GM06990 (cell line): ENCODE measurements at places on chromosomes 7 and 10.

DNA sequence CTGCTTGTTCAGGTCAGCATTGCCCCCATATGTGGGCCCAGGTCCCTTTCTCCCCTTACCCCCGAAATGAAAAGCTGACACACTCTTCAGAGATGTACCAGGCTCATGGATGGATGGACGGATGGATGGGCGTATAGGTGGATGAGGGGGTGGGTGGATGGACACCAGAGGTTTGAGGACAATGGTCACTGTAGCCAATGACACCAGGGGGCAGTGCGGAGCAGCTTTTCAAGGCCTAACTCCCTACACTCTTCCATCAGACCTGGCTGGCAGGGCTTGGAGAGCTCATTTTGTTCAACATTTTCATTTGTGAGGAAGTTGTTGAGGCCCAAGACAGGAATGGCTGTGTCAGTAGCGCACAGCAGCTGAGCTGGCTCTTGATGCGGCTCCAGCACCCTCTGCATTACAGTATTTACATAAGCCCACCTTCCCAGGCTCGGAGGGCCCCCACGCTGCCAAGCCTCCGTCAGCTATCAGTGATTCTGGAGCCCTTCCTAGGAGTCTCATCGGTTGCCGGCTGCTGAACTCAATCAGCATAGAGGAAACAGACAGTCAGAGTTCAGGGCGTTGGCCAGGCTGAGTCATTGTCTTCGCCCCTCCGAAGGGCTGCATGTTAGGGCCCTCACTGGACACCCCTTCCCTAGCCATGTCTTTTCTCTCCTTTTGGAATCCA lies 11.6 kb upstream of the FFAR4 start:
- no peak for DNase-seq

- no peak for DNase-seq
Observed at GRCh38 chr10:132958883-132959558, 16.7 kb upstream of the CFAP46 start.

- DNase-seq = no peak
Observed at GRCh38 chr7:106592282-106593027, 68.5 kb downstream of the CCDC71L start.

DNA sequence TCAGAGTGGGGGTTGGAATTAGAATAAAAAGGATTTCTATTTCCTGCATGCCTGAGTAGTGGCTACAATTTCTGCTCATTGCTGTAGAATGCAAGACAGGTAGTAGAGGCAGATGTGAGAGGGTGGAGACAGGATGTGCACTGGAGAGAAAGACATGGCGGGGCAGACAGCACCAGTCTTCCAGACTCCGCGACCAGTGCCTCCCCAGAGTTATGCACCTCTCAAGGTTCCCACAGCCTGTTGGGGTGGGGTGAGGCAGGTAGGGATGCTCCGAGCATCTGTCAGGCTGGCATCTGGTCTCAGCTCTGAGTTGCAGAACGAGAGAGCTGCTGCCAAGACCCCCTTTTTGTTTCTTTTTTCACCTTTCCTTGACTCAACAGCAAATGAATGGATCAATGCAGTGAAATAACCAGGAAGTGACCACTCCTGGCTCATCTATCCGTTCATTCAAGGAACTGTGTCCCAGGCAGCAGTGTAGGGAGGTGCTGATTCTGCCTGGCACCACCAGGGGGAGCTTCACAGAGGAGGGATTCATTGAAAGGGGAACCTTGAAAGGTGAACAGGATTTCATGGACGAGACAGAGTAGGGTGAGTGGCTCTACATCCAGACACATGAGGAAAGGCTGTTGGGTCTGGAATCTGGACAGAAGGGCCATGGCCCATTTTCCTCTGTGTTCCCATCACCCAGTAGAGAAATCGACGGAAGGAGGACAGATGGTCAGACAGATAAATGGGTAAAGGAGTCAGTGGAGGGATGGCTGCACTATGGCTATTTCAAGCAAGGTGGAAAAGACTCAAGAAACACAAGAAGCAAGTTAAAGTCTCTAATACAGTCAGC lies 17.2 kb upstream of the SLC18A3 start:
- DNase-seq = no peak

DNA sequence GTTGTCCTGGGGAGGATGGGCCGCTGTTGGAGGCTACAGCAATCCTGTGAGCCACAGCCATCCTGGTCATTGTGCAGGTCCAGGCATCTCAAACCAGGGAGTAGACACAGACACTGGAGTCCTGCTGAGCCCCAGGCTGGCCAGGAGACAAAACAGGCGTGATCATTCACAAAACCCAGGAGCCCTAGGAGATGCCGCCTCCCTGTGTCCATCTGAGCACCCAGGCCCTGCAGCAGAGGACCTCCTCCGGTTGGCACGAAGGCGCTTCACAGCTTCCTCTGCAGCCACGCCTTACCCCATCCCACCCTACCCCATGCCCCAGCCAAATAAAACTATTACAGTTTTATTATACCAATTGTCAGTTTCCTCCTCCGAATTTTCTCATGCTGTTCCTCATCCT lies 183.6 kb downstream of the PLXNA4 start:
- DNase-seq = no peak

DNA sequence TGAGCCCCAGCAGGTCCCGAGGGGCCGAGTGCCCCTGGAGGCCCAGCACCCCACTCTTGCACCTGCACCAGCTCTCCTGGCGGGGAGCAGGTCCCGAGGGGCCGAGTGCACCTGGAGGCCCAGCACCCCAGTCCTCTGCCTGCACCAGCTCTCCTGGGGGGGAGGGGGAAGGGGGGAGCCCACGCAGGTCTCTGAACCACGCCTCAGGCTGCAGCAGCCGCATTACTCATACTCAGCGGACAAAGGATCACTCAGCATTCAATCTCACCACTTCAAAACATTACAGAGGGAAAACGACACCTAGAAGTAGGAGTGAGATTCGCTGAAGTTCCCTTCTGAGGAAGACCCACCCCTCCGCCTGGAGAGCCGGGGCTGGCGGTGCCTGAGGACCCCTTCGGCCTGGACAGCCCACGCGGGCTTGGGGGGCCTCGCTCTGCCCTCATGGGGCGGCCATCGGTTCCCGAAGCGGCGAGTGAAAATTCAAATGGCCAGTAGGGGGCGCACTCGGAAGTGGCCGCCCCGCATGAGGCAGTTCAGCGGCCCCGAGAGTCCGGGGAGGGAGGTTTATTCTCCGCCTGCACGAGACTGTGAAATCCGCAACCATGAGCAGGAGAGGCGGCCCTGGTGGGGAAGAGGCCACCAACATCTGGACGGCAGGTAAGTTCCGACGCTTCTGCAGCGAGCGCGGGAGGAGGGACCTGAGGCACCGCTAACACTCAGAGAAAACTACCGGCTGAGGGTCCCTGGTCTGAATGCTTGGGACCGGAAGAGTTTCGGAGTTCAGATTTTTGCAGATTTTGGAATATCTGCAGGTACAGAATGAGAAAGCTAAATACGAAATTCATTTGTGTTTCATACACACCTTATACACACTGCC lies 1.1 kb upstream of the GPER1 start:
- peak; percentile 87 for DNase-seq

DNA sequence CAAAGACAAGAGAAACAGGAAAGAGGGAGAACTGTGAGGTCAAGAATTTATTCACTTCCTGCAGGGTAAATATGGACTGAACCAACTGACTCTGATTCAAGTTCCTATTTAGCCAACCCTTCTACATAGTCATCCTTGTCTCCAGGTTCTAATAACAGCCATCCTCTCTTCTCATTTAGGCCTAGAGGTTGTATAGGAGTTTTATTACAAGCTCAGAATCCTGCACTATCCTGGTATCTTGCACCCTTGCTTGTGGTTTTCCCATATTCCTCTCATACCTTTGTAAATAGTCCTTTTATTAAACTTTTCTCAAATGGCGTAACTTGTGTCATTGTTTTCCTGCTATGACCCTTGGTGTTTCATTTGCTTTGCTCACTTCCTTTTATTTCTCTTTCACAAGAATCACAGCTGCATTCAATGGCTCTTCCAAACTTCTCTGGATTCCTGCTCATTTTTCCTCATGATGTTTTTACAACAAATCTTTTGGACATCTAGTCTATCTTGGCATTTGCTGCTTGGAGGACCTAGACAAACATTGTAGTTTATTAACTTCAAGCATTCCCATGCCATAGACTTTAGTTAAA lies 12.4 kb upstream of the OR2A5 start:
- no peak for DNase-seq

GRCh38 chr7:94445696-94446194 lies 51.0 kb downstream of the COL1A2 start:
- no peak for DNase-seq

- DNase-seq = no peak
Observed at GRCh38 chr10:71042216-71042615, 153.9 kb upstream of the PCBD1 start.

DNA sequence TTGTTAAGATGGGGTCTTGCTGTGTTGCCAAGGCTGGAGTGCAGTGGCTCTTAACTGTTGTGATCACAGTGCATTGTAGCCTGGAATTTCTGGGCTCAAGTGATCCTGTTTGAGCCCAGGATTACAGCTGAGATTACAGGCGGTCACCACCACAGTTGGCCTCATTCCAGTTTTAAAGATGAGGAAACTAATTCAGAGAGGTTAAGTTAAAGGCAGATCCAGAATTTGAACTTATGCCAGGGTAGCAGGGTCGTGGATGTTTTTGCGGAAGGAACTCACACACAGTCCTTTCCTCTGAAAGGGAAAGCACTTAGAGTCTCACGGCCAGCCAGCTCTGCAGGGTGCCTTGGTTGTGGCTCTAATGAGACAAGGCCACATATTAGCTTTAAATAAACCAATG lies 84.7 kb downstream of the MMRN2 start:
- DNase-seq = no peak

DNA sequence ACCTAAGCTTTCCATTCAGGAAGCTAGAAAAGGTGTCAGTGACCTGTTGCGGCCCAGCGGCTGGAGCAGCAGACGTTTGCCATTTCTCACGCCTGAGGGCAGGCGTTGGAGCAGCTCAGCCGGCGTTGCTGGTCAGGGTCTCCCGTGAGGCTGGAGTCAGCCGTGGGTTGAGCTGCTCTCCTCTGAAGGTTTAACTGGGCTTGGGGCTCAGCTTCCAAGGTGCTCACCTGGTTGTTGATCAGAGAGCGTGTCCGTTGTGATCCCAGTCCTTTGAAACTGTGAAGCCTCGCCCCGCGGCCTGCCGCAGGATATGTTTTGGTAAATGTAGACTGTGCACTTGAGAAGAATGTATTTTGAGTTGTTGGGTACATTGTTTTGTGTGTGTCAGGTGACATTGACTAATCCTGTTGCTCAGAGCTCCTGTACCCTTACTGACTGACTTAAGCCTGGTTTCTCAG lies 20.6 kb upstream of the PWWP2B start:
- DNase-seq = no peak

DNA sequence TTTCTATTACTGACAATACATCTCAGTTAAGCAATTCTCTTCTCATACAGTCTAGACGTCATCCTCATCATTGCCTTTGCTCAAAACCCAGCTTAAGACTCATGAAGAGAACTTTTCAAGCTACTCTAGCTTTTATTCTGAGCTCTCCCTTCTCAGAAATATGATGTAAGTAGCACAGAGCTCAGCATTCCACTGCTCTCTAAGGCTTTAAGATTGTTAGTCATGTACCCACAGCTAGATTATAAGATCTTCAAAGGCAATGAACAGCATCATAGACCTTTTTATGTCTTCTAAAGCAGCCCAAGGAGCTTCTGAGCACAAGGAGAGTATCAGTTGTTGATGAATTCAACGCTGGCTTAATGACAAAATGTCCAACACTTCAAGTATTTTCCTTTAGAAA lies 119.3 kb downstream of the NRP1 start:
- DNase-seq = no peak

DNA sequence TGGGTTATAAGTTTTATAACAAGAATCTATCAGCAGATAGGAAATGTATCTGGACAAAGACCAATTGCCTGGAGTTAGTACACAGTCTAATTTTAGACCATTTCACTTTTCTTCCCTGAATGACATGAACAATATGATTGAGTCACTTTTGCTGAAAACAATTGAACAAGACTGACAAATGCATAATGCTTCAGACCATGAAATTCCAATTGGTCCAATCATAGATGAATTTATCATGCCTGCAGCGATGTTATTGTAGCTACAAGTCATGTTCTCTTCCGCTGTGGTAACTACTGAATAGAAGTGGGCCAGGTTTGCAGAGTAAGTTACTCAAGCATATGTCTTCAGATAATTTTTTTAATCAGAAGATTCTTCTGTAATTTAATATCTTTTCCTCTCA lies 73.4 kb downstream of the VSTM2A start:
- DNase-seq = no peak

- DNase-seq = no peak
Observed at GRCh38 chr10:132492323-132493025, 45.1 kb upstream of the INPP5A start.

DNA sequence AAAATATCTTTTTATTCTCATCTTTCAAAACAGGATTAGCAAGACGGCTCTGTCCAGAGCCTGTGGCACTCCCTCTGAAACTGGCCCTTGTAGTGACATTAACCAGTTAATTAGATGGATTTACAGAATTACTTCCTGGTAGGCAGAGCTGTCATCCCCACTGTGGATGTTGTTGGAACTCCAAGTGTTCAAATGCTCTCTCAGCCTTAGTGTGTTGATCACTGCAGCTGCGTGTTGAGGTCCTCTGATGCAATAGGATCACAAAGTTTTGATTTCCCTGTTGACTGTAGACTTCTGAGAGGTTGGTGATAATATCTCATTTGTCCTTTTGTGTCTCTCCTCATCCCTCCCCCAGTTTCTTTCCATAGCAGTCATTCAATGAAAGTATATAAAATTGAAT lies 117.3 kb upstream of the CDK6 start:
- DNase-seq = no peak

- no peak for DNase-seq
Observed at GRCh38 chr7:149409895-149410294, 51.0 kb downstream of the ZNF777 start.

- no peak for DNase-seq
Observed at GRCh38 chr7:101235050-101235449, 2.6 kb downstream of the CLDN15 start.

DNA sequence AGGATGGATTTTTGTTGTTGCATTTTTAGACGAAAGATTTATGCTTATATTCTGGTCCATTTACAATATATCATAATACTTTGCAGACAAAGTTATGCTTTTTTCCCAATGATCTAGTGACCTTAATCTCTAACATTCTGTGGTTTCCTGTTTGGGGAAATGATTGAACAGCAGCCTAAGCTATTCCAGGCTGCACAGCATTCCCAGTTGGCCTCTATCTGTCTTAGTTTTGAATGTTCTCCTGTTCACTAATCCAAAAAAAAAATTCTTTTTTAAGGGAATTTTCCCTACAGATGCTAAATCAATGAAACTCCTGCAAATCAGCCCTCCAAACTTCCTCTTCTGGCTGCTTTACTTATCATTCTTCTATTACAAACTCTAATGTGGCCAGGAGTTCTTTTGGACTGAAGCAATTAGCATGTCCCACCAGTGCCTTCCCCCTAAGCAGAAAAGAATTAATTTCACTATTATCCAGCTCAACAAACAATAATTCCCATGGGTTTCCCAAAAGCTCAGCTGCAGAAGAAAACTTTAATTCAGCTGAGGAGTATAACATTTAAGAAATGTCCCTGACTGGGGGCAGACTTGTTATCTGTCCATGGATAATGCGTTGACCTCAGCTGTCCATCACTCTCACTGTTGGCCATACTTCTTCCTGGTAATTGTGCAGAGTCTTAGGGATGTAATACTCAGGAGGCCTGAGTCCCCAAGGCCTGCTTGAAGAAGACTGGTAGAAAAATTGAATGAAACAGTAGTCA lies 81.9 kb upstream of the TRIL start:
- DNase-seq = no peak

- no peak for DNase-seq
Observed at GRCh38 chr7:47529405-47529804, 52.5 kb downstream of the TNS3 start.

- no peak for DNase-seq
Observed at GRCh38 chr7:128755819-128756476, 16.8 kb downstream of the CALU start.

GRCh38 chr7:80932536-80932935 lies 13.7 kb upstream of the SEMA3C start:
- DNase-seq = no peak
